ENCODE measurements at places on chromosomes 3 and 15.

- H3K4me1 ChIP-seq, result peaks cover 13% of the 10 kb centered on the region
- H3K27me3 ChIP-seq, result no peaks in the 10 kb centered on the region
- H3K27ac ChIP-seq, result no peak overlapping the region
- H3K36me3 ChIP-seq, result no peaks in the 10 kb centered on the region
- no peak overlapping the region for H3K4me3 ChIP-seq
Observed at GRCh38 chr15:78216276-78217104, 17.9 kb downstream of the ACSBG1 start.

GRCh38 chr3:52237657-52238172 is 1.2 kb downstream of the TWF2 start:
- no peaks in the 10 kb centered on the region for H3K27me3 ChIP-seq
- H3K36me3 ChIP-seq, result no peaks in the 10 kb centered on the region
- peak; percentile 81 for DNase-seq
- peak overlapping the region; percentile 83 for H3K27ac ChIP-seq

DNA sequence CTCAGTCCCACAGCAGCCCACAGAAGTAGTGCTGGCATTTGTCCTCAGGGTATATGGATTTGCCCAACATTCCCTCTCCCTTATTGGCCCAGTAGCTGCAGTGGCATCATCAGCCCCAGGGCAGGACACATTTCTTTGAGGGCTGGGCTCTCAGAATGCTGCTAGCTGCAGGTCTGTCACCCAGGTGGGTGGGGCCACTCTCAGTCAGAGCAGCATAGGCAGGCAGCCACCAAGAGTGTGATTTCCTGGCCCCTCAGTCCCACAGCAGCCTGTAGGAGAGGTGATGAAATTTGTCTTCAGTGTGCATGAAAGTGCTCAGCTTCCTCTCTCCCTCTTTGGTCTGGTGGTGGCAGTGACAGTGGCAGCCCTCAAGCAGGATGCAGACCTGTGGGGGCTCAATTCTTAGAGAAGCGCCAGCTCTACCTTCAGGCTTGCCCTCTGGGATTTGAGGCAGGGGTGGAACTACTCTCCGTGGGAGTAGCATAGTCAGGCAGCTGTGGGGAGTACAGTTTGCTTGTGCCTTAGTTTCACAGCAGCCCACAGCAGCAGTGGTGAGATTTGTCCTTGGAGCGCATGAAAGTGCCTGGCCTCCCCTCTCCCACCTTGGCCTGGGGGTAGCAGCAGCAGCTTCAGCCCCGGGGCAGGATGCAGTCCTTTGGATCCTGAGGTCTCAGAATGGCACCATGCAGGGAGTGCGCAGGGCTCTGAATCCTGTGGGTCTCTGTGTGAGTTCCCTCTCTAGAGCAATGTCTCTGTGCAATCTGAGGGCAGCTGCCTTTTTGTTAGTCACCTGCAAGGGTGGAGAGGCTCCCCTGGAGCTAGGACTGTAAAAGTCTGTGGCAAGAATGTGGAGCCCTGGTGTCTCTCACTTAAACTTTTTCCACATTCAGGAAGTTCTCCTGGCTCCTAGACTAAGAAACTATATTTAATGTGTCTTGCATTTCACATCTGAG is 1229.1 kb downstream of the ROBO2 start:
- no peak for DNase-seq
- no peaks in the 10 kb centered on the region for H3K27me3 ChIP-seq
- no peaks in the 10 kb centered on the region for H3K4me1 ChIP-seq

- peaks cover 22% of the 10 kb centered on the region for H3K4me1 ChIP-seq
- peak overlapping the region; percentile 71 for H3K27ac ChIP-seq
- peak overlapping the region; percentile 1 for H3K4me3 ChIP-seq
- no peak for DNase-seq
- H3K36me3 ChIP-seq, result peaks cover 34% of the 10 kb centered on the region
Observed at GRCh38 chr3:149479621-149480325, 5.3 kb downstream of the TM4SF4 start.

GRCh38 chr15:80699981-80700380 is 4.9 kb downstream of the ABHD17C start:
- no peak overlapping the region for H3K4me3 ChIP-seq
- H3K4me1 ChIP-seq, result peaks cover 4% of the 10 kb centered on the region
- no peaks in the 10 kb centered on the region for H3K27me3 ChIP-seq
- DNase-seq, result no peak

- no peak overlapping the region for H3K4me3 ChIP-seq
- H3K4me1 ChIP-seq, result peaks cover 20% of the 10 kb centered on the region
- no peaks in the 10 kb centered on the region for H3K27me3 ChIP-seq
- no peaks in the 10 kb centered on the region for H3K36me3 ChIP-seq
- no peak overlapping the region for H3K27ac ChIP-seq
Observed at GRCh38 chr3:188661806-188662205, 507.8 kb downstream of the LPP start.

GRCh38 chr3:56858331-56858730 is 56.6 kb upstream of the ARHGEF3 start:
- no peaks in the 10 kb centered on the region for H3K36me3 ChIP-seq
- H3K4me3 ChIP-seq, result no peak overlapping the region
- no peak overlapping the region for H3K27ac ChIP-seq
- DNase-seq, result no peak
- H3K27me3 ChIP-seq, result no peaks in the 10 kb centered on the region
- no peaks in the 10 kb centered on the region for H3K4me1 ChIP-seq

DNA sequence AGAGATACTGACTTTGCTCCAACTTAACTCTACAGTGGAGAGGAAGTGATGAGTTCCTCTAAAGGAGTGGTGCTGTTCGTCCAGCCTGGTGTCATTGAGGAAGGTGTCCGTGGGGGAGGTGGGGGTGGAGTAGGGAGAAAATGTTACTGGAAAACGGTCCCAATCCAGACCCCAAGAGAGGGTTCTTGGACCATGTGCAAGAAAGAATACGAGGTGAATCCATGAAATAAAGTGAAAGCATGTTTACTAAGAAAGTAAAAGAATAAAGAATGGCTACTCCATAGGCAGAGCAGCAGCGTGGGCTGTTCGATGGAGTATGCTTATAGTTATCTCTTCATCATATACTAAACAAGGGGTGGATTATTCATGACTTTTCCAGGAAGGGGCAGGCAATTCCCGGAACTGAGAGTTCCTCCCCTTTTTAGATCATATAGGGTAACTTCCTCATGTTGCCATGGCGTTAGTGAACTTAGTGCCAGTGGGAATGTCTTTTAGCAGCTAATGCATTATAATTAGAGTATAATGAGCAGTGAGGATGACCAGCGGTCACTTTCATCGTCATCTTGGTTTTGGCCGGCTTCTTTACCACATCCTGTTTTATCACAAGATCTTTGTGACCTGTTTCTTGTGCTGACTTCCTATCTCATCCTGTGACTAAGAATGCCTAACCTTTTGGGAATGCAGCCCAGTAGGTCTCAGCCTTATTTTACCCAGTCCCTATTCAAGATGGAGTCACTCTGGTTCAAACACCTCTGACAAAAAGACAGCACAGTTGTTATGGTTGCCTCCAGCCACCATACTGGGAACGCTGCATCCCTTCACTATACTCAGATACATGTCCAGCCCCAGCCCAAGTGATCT is 38.6 kb downstream of the CLEC3B start:
- no peaks in the 10 kb centered on the region for H3K27me3 ChIP-seq
- no peaks in the 10 kb centered on the region for H3K36me3 ChIP-seq
- H3K27ac ChIP-seq, result no peak overlapping the region
- no peak for DNase-seq
- no peak overlapping the region for H3K4me3 ChIP-seq
- H3K4me1 ChIP-seq, result no peaks in the 10 kb centered on the region

GRCh38 chr15:43194795-43195194 is 9.6 kb downstream of the CCNDBP1 start:
- H3K27ac ChIP-seq, result no peak overlapping the region
- H3K36me3 ChIP-seq, result peaks cover 9% of the 10 kb centered on the region
- no peak for DNase-seq
- no peak overlapping the region for H3K4me3 ChIP-seq
- no peaks in the 10 kb centered on the region for H3K27me3 ChIP-seq

DNA sequence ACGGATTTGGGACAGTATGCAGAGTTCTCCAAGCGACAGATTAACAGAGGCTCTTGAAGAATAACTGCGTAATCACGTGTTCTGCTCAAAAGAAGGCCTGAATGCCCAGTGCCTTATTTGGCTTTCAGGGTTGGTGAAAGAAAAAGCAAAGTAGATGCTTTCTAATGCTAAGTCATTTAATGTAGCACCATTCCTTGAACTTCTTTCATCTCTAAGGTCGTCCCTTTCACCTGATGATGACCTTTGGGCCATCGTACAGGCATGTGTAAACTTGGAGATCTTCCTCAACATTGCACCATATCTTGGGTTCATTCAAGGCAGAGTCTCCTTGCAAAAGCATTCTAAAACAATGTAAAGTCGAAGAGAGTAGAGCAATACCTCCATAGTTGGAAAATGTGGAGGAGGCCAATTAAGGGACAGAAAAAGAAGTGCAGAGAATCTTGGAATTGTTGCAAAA is 48.9 kb downstream of the TMEM44 start:
- H3K36me3 ChIP-seq, result no peaks in the 10 kb centered on the region
- H3K4me1 ChIP-seq, result no peaks in the 10 kb centered on the region
- H3K4me3 ChIP-seq, result peak overlapping the region; percentile 85
- H3K27me3 ChIP-seq, result no peaks in the 10 kb centered on the region

- no peak overlapping the region for H3K4me3 ChIP-seq
- no peaks in the 10 kb centered on the region for H3K27me3 ChIP-seq
- no peak overlapping the region for H3K27ac ChIP-seq
- H3K4me1 ChIP-seq, result no peaks in the 10 kb centered on the region
- H3K36me3 ChIP-seq, result no peaks in the 10 kb centered on the region
Observed at GRCh38 chr3:134328147-134328591, 46.1 kb downstream of the AMOTL2 start.

DNA sequence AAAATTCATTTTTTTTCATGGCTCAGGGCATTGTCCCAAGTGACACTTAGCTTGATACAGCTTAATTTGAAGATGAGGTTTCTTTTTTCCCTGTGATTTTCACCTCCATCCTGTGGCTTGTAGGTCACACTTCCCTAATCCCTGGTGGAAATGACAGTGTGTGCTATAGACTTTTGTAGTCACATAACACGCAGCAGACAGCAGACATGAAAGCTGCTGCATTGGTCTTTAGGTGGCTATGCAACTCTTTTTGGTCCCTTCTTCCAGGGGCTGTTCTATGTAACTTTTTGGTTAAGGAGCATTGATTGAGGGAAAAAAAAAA is 38.8 kb downstream of the TRAK1 start:
- peaks cover 28% of the 10 kb centered on the region for H3K4me1 ChIP-seq
- no peak for DNase-seq
- no peak overlapping the region for H3K4me3 ChIP-seq
- peaks cover 14% of the 10 kb centered on the region for H3K36me3 ChIP-seq
- H3K27me3 ChIP-seq, result no peaks in the 10 kb centered on the region
